Activated CD8-positive, alpha-beta T cell treated with anti-CD3 and anti-CD28 coated beads for 36 hours (primary cell): ENCODE measurements at places on chromosomes 4 and X. TPM values are rescaled to one million over a fixed set of nuclear protein-coding genes. Genes with fewer than 3 reads are reported as not detected.

STBD1 gene
- 0.29 TPM for total RNA-seq

- DNase-seq: peak; percentile 9
These were observed 1.8 kb upstream of the GABRQ start for GRCh38 chrX:152635941-152636340.

GRCh38 chr4:189069772-189070171 is 870.9 kb upstream of the FRG1 start:
- no peak for DNase-seq

DKC1 gene
- total RNA-seq: 138 TPM

DNA sequence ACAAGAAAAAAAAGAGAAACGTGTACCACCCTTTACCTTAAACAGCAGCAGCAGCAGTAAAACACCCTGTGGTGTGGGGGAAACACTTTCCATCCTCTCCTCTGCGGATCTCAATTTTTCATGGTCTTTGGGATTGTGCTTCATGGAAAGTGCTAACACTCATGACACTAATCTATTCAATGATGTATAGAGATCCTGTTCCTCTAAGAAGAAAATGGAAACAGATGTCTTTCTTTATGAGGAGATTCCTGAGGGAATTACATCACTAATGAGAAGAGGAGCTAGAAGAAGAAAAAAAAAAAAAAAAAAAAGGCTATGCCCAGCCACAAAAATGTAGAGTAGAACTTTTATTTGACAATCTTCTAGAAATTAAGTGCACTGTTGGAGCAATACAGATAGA is 62.9 kb upstream of the NDST3 start:
- no peak for DNase-seq

DNA sequence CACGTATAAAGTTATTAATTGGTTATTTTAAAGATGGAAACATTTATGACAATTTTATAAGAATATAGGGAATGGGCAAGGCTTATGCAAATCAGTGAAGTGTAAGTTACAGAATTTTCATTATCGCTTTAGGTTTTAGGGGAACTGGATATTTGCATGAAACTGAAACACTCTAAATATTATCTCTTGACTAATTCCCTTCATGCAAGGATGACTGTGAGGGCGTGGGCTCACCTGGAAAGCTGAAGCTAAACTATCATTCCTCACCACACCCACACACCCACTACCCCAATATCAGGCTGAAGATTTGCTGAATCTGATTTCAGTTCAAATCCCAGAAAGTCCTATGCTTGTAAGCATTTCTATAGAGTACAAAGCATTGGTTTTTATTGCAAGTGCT is 81.7 kb upstream of the ARHGAP24 start:
- DNase-seq: no peak

- DNase-seq: no peak
These were observed 1851.2 kb upstream of the ADGRL3 start for GRCh38 chr4:59348949-59349348.

DNA sequence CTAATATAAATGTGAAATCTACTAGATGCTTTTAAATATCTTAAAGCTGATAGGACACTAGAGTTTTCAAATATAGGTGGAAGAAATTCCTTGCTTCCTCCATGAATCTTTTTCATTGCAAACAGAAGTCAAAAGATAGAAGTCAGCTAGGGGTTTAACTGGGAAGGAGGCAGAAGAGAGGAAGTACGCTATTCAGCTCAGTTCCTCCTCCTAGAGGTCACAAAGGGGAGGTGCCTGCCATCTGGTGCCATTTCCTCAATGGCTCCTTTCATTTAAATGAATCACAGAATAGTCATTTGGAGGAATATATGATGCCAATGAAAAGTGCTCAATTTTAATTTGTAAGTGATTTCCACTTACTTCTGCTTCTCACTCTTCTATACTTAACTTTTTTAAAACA is 8.5 kb downstream of the COL25A1 start:
- peak; percentile 54 for DNase-seq

DNA sequence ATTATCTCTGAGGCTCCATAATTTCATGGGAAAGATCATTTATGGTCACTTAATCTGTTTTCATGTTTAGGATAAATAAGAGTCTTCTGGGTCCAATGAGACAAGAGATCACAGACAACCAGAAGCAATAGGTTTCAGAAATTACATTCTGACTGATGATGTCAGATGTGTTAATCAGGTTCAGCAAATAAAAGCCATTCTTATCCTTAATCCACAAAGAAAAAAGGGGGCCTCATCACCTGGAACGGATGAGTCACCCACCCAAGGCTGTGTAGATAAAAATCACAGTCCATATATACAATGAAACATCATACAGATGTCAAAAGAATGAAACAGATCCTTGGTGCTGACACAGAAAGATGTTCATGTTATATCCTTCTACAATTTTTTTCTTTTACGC is 36.6 kb downstream of the SYTL4 start:
- peak; percentile 40 for DNase-seq

GRCh38 chrX:71992711-71993110 is 82.1 kb downstream of the NHSL2 start:
- peak; percentile 68 for DNase-seq

DNA sequence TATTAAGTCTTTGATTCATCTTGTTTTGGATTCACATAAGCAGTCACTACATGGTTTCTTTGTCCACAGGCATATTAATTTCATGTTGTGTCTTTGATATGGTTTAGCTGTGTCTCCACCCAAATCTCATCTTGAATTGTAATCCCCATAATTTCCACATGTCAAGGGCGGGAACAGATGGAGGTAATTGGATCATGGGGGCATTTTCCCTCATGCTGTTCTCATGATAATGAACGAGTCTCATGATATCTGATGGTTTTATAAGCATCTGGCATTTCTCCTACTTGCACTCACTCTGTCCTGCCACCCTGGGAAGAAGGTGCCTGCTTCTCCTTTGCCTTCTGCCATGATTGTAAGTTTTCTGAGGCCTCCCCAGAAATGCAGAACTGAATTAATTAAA is 1811.2 kb upstream of the PCDH10 start:
- no peak for DNase-seq

CT45A2 gene
- not detected for total RNA-seq
